ENCODE measurements at places on chromosomes 4 and X.

DNA sequence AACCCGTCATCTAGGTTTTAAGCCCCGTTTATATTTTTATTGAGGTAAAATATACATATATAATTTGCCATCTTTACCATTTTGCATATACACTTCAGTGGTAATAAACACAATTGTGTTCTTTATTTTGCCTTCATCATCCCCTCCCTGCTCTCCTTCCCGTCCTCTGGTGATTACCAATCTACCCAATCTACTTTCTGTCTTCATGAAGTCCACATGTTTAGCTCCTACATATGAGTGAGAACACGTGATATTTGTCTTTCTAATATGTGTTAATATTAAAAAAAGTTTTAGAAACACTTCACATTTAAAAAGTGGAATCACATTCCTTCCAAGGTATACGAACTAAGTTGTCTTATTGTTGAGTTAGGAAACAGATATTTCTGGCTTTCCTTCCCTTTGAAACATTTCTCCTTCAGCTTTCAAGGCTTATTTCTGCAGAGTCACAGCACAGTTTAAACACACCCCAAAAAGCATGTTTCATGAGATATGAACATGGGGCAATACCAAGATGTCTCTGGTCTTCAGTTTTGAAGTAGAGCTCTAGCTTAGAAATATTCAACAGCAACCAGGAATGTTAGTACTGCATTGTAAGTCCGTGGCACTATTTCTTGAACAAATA, 35.9 kb downstream of the GYPA start:
- DNase-seq, result no peak

DNA sequence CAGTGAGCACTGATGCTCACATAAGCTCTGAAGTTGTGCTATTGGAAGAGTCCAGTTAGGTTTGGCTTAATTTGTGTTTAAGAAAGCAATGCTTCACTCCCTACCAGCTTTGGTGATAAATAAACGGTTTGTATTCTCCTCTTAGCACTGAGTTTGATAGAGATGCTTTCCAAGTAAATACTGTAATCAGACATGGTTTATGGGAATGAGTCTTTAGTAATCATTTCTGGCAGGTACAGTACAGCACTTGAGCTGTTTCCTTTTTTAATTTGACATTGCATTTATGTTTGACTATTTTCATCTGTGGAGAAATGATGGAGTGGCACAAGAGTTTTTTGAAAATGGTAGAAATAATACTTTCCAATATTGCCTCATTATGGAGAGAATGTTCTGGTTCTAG, 455.3 kb downstream of the ACTRT1 start:
- DNase-seq, result no peak

- DNase-seq, result no peak
Measured at GRCh38 chr4:108049406-108049805, 59.7 kb downstream of the HADH start.

DNA sequence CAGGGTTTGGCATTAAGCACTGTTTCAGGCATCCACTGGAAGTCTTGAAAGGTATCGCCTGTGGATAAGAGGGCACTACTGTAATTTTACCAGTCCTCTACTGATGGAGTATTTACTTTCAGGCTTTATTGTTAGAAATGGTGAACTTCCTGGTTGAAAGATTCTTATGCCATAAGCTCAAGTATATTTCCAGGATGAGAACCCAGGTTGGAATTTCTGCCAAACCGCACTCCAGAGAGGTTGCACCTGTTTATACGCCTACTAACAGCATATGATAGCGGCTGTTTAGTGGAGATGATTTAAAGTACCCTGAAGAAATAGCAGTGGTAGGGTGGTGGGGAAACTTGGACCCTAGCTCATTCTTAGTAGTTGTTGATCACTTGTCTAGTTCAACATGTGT, 9.9 kb downstream of the FNIP2 start:
- DNase-seq, result no peak

DNA sequence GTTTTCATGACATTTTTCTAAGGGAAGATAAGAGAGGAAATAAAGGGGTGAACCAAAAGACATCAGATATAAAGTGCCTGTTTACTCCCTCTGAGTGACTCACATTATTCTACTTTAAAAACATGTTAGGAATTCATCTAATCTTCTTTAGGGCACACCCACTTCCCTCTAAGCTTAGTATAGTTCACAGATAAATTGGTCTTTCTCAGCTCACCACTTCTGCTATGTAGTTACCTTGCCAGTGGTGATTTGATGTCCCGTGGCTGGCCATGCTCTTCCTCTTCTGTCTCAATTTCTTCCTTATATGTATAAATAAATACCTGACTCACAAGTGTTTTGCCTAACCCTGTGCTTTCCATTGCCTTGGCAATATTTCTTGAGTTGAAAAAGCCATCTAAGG, 96.8 kb downstream of the PDLIM5 start:
- no peak for DNase-seq

DNA sequence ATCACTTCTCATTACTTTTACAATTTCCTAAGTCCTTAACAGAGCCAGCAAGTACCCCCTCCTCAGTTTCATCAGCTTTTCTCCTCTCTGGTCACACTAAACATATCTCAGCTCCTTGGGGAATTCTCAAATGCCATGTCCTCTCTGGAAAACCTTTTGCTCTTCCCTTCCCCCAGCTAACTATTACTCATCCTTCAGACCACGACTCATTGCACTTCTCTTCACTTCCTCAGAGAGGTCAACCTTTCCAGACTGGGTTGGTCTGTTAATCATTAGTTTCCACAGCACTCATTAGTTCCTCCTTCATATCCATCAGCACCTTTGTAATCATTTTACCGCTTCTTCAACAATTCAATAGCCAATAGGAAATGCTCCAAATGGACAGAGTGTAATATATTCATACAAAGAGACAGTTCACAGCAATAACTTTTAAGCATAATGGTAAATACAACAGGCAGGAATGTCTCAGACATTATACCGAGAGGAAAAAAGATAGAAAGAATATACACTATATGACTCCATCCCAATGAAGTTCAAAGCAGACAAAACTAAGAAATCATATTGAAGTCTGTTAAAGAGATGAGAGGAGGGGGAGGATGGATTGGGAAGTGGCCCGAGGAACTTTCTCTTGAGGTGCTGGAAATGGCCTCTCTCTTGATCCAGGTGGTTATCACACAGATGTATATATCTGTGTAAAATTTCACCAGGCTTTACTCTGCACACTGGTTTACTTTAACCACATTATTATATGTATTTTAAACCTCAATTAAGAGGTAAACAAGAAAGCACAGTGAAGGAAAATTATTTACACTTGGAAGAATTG, 39.6 kb downstream of the DDX60L start:
- DNase-seq, result no peak

- no peak for DNase-seq
Measured at GRCh38 chrX:55767100-55767499, 49.6 kb downstream of the RRAGB start.

GRCh38 chr4:86403575-86403974, 43.7 kb upstream of the MAPK10 start:
- no peak for DNase-seq

DNA sequence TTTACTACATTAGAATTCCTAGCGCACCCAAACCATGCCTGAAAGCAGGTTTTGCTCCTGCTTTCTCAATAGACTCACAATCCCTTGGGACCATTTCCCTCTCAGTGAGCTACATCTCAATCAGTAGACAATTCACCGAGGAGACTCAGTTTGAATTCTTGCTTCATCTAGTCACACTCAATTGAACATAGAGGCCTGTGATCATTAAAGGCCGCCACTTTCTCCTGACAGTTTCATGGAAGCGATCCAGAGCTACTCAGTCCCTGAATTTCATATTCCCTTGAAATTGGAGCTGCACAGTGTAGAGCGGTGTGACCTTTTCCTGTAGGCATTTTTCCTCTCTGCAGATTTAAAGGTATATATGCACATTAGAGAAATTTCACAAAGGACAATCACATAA, 193.9 kb upstream of the SPOCK3 start:
- no peak for DNase-seq

GRCh38 chr4:601612-602558, 23.5 kb upstream of the PDE6B start:
- DNase-seq, result no peak

DNA sequence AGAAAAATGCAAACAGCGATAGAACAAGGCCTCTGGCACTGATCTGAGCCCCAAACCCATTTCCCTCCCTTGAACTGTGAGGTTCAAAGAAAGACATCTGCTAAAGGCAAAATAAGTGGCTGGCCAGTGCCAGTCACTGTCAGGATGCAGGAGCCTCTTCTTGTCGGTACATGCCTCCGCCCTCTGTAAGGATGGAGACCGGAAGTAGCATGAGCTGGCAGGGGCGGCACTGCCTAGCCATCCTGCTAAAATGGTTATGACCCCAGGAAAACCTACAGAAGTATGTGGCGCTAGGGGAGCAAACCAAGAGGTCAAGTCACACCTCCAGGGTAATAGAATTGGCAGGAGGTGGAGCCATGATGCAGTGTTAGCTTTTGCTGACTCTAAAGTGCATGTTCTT, 180.3 kb downstream of the DCLK2 start:
- no peak for DNase-seq

GRCh38 chrX:15843960-15844359, 10.7 kb downstream of the AP1S2 start:
- DNase-seq, result no peak

- DNase-seq, result no peak
Measured at GRCh38 chr4:127708985-127709384, 21.2 kb upstream of the SLC25A31 start.

- DNase-seq, result no peak
Measured at GRCh38 chrX:103791228-103791627, 14.6 kb downstream of the PLP1 start.

GRCh38 chr4:20046931-20047677, 204.6 kb upstream of the SLIT2 start:
- no peak for DNase-seq

- DNase-seq, result no peak
Measured at GRCh38 chrX:129116676-129117470, 406.4 kb downstream of the SMARCA1 start.

- DNase-seq, result no peak
Measured at GRCh38 chr4:107564326-107564725, 155.7 kb downstream of the PAPSS1 start.

DNA sequence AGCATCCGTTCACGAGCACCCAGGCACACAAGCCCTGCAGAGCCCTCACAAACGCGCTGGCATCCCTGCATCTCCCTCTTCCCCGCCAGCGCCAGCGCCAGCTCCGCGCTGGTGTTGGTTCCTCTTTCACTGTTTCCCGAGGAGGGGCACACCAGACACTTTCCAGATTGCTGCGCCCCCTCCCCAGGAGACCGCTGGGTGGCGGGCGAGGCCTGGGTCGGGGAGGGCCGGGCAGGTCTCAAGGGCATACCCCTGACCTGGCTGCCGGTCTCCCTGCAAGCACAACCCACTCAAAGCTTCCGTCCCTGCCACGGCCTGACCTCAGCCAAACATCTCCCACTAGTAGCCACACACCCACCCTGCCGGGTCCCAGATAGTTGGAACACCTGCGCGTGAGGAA, 2.2 kb upstream of the NKX1-1 start:
- DNase-seq, result no peak

- DNase-seq, result no peak
Measured at GRCh38 chrX:124211312-124211942, 121.0 kb upstream of the TEX13D start.

DNA sequence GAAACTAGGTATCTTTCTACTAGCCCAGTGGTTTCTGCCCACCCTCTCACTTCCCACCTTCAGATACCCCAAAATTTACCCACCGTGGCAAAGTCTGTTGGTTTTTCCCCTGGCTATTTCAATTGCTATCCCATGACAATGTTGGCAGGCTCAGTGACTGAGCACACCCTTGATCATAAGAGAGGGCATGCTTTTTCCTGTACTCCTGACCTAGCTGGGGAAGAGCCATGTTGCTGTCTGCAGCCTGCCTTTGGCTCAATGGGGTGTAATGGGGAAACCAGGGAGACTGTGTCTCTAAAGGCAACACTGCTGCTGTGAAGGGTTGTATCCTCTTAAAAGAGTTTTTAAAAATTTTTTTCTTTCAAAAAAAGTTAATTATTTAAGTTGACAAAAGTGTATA, 90.4 kb upstream of the CITED1 start:
- no peak for DNase-seq

- no peak for DNase-seq
Measured at GRCh38 chr4:89298788-89299152, 8.8 kb downstream of the GPRIN3 start.

- no peak for DNase-seq
Measured at GRCh38 chrX:47180346-47180745, 13.3 kb upstream of the UBA1 start.

DNA sequence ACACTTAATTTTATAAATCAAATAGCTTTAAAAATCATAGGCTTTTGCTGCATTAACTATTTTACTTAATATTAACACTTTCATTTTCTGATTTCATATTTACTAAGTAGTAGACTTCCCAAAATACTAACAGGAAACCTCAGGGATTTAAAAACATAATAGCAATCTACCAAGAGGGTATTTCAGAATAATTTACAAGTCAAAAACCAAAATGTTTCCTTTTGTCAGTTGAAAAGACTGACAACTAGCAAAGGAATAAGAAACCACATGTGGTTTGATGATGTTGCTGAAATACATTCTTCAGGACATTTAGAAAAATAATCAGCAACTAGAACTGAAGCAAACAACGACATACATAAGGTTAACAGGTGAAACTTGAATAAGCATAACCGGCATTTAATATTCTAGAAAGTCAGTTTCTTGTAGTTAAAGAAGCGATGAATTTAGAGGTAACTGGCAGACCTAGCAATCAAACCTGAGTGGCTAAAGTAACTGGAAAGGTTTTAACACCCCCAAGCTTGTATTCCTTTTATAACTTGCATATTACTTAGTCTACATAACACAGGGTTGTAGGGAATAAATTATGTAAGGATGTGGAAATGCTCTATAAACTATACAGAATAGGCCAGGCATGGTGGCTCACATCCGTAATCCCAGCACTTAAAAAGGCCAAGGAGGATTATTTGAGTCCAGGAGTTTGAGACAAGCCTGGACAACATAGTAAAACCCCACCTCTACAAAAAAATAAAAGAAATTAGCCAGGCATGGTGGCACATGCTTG, 40.0 kb downstream of the DHX15 start:
- DNase-seq, result no peak
